ENCODE measurements at places on chromosomes 7 and 10.

- no peak for DNase-seq
Observed at GRCh38 chr7:128003167-128003566, 28.1 kb downstream of the LRRC4 start.

DNA sequence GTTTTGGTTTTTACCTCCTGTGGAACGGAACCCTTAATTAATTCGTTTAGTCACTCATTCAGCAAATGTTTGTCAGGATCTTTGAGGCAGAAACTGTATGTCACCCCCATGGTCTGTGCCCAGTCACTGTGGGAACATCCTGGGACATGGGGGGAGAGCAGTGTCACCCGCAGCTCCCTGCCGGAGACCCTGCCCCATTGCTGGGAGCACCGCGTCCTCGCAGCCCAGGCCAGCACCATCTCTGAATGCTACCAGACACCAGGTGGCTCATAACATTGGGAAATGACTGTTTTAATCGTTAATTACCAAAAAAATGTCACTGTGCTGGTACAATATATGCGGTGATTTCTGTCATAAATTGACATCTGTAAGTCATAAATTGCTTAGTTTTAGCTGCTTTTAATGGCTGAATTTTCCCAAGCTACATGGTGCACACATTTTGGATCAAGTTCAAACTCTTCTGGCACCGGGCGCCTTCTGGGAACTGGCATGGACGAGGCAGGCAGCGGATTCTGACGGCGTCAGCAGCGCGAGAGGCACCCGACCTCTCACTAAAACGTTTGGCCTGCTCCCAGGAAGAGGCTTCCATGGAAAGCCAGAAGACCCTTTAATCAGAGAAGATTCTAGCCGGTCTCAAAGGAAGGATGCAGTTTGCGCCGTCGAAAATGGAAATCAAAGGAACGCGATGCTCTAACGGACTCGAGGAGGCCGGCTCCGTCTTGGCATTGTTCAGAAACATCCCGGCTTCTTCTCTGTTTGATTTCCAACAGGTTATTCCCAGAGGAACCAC lies 184.2 kb downstream of the ADARB2 start:
- DNase-seq = no peak

DNA sequence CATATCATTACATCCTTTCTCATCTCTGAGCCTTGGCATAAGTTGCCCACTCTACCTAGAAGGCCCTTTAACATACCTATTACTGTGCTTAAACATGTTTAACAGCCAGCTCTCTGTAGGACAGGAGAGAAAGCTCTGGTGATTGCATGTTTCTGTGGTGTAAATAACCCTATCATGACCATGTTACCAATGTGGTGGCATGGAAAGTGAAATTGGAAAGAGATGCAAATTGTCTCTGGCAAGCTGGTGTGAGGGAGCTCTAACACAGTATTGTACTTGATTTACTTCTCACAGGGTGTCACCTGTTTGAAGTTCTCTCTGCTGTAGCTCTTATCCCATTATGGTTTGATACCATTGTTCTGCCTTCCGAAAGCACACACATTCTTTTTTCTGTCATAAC lies 231.8 kb upstream of the DKK1 start:
- no peak for DNase-seq

- DNase-seq = no peak
Observed at GRCh38 chr7:128055637-128056036, 24.4 kb upstream of the LRRC4 start.

DNA sequence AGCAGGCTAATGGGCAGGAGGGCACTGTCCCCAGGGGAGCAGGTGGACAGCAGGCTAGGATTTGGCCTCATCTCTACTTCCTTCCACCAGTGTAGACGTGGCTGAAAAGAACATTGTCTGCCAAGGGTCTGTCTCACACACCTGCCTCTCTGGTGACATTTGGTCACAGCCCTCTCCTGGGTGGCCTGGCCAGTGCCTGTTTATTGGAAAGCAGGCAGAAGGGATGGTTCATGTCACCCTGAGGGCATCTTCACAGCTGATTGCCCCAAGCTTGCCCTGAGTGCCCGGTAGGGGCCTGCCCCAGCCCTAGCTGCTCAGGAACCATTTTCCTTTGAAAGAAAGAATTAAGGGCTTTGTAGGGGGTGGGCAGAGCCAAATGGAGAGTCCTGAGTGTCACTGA lies 138.7 kb downstream of the C10orf105 start:
- no peak for DNase-seq

DNA sequence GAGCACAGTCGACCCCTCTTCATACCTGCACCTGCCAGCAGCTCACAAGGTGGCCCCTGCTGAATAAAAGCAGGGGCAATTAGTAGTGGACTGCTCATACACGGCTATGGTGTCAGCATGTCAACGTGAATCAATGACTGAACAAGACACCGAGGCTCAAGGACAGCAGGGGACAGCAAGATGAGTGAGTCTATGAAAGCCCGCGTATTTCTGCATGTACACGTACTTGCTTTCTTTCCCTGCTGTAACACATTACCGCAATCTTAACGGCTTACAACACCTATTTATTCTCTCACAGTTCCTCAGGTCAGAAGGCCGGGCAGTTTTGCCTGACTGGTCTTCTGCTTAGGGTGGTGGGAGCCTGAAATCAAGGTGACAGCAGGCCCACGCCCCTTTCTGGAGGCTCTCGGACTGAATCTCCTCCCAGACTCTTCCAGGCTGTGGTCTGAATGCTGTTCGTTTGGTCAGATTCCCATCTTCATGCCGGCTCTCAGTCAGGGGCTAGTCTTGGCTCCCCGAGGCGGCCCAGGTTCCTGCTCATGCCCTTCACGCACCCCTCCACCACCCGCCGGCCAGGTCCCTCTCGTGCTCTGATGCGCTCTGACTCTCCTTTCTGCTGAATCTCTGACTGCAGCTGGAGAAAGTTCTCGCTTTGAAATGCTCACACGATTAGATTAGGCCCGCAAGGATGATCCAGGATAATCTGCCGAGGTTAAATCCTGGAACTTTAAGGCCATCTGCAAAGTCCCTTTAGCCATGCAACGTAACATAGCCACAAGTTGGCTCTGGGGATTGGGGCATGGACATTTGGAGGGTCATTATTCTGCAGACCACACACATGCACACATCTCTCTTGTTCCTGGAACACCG lies 7.8 kb upstream of the PPP2R2D start:
- no peak for DNase-seq

DNA sequence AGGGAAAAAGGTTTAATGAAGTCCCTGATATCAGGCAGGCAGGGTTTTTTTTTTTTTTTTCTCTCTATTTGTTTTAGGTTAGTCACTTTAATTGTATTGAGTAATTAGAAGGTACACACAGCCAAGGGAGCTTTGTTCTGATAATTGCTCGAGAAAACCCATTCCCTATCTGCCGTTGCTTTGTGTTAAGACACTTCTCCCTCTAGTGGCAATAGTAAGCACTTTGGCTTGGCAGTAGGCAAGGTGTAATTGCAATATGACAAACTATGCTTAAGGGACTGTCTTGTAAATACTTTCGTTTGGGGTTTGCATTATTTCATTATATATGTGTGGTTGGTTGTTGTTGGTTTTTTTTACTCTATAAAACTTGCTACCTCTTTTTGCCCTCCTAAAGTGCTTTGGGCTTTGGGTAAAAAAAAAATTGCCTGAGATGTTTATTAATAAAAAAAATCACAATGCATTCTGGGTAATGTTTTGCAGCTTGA lies 113.4 kb downstream of the BTRC start:
- DNase-seq = peak; percentile 83

GRCh38 chr7:127817466-127817865 lies 165.5 kb downstream of the SND1 start:
- DNase-seq = no peak

- no peak for DNase-seq
Observed at GRCh38 chr7:20558963-20559716, 56.3 kb upstream of the ABCB5 start.

GRCh38 chr7:100107125-100107737 lies 5.8 kb downstream of the AP4M1 start:
- no peak for DNase-seq

GRCh38 chr7:17625043-17625442 lies 315.3 kb downstream of the SNX13 start:
- no peak for DNase-seq

- no peak for DNase-seq
Observed at GRCh38 chr10:35726846-35727245, 84.8 kb upstream of the FZD8 start.

GRCh38 chr10:70379581-70380176 lies 2.7 kb downstream of the LRRC20 start:
- peak; percentile 41 for DNase-seq

- peak; percentile 24 for DNase-seq
Observed at GRCh38 chr7:145986248-145986874, 130.2 kb upstream of the CNTNAP2 start.
